ENCODE measurements at places on chromosomes 3 and 15. TPM values are rescaled to one million over a fixed set of nuclear protein-coding genes. Genes with fewer than 3 reads are reported as not detected.

The SKOR1 gene
- 0.10 TPM for total RNA-seq

The HTR3E gene
- total RNA-seq: not detected

The RASSF1 gene
- total RNA-seq: 7.7 TPM

The KBTBD12 gene
- not detected for total RNA-seq

DNA sequence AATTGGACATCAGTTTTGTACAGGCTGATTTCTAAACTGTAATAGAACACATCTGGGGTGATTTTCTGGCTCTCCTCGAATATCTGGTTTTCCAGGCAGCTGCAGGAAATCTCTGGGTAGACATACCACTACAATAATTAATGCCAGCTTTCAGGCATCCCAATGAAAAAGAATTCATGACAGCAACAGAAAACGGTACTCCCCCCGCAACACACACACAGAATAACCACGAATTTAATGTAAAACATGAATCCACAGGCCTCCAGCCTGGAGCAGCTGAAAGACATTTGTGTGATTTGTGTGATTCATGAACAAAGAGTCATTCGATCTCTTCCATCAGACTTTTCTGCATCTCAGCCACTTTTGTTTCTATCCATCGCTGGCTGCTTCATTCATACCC, 262.2 kb downstream of the MAGI1 start:
- no peak overlapping the region for H3K27ac ChIP-seq
- no peaks in the 10 kb centered on the region for H3K36me3 ChIP-seq
- H3K4me3 ChIP-seq: no peak overlapping the region
- DNase-seq: no peak

- H3K36me3 ChIP-seq: no peaks in the 10 kb centered on the region
- no peak overlapping the region for H3K4me3 ChIP-seq
- H3K27me3 ChIP-seq: peaks cover 3% of the 10 kb centered on the region
- no peak for DNase-seq
- no peak overlapping the region for H3K27ac ChIP-seq
Observed at GRCh38 chr3:45056608-45057301, 30.7 kb downstream of the CLEC3B start.

GRCh38 chr3:80238152-80238551, 470.4 kb upstream of the ROBO1 start:
- H3K4me1 ChIP-seq: no peaks in the 10 kb centered on the region
- H3K27me3 ChIP-seq: no peaks in the 10 kb centered on the region
- no peak overlapping the region for H3K27ac ChIP-seq
- H3K4me3 ChIP-seq: no peak overlapping the region
- DNase-seq: no peak
- no peaks in the 10 kb centered on the region for H3K36me3 ChIP-seq

DNA sequence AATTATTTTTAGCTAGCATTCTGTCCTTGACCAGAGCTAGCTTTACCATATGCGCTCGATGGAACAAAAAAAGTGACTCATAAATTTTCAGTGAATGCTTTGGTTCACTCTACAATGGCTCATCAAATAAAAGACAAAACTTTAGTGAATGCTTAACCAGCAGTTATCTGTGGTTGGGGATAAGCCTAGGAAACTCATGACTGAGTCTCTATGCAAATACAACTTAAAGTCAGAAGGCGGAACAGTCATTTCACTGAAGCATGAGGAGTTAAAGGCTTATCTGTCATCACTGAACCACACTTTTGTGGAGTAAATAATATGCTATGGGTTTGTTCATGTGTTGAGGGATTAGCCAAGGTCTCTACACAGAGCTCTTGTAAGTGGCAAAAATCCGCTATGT, 308.4 kb downstream of the SQOR start:
- no peaks in the 10 kb centered on the region for H3K36me3 ChIP-seq
- 0 out of 2 replicates have a peak, but pooled peaks cover 5% of the 10 kb centered on the region for H3K4me1 ChIP-seq
- H3K27ac ChIP-seq: no peak overlapping the region
- DNase-seq: peak; percentile 50
- no peak overlapping the region for H3K4me3 ChIP-seq
